OCI-M1 (cell line): ENCODE measurements at places on chromosomes 6 and 20.

- no peak for DNase-seq
These were observed 150.8 kb downstream of the ASCC3 start for GRCh38 chr6:100730001-100730980.

DNA sequence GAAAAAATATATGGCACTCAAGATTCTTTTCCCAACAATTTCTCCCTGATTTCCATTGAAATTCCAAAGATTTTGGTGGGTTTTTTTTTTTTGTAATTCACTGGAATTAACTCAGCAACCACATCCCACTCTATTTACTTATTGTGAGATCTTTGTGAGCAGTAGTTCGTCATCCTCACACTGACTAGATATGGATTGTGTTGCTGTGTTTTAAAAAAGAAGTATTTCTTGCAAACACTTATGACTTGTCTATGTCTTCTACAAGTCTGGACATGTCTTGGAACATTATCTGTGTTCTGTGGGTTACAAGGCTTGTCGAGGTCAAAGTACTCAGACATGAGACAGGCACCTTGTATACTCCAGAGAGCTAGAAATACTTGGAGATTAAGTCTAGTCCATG is 7.3 kb upstream of the TENT5A start:
- DNase-seq = peak; percentile 19

GRCh38 chr20:5996765-5997164 is 46.3 kb downstream of the MCM8 start:
- no peak for DNase-seq

DNA sequence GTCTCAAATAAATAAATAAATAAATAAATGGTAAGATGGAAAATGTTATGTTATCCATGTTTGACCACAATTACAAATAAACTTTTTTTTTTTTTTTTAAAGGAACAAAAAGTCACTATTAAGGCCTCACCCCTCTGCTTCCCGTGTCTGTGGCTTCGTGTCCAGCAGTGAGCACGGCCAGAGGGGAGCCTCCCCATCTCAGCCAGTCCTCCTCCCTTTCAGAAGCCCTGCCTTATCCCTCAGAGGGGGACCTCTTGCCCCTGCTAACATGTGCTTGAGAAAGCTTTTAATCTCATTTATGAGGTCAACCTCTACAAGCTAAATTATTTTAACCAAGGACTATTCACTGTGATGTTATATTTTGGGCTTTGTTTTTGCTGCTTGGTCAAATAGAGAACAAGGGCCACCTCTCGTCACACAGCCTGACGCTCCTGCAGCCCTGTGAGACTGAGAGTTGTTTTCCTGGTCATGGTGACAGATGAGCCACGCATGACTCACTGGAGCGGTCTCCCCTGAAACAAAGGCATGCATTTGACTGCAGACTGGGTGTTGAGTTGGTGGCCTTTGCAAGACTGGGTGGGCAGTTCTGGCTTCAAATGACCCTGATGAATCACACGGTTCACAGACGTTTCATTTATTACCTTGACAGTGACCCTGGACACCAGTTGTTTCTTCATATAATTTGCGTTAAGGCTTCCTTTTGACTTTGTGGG is 131.8 kb downstream of the TIAM2 start:
- DNase-seq = no peak

GRCh38 chr6:145309842-145310535 is 425.3 kb downstream of the EPM2A start:
- DNase-seq = no peak

GRCh38 chr6:161850562-161850961 is 576.7 kb upstream of the AGPAT4 start:
- DNase-seq = no peak

- no peak for DNase-seq
These were observed 60.9 kb upstream of the TAGAP start for GRCh38 chr6:159105716-159106115.

DNA sequence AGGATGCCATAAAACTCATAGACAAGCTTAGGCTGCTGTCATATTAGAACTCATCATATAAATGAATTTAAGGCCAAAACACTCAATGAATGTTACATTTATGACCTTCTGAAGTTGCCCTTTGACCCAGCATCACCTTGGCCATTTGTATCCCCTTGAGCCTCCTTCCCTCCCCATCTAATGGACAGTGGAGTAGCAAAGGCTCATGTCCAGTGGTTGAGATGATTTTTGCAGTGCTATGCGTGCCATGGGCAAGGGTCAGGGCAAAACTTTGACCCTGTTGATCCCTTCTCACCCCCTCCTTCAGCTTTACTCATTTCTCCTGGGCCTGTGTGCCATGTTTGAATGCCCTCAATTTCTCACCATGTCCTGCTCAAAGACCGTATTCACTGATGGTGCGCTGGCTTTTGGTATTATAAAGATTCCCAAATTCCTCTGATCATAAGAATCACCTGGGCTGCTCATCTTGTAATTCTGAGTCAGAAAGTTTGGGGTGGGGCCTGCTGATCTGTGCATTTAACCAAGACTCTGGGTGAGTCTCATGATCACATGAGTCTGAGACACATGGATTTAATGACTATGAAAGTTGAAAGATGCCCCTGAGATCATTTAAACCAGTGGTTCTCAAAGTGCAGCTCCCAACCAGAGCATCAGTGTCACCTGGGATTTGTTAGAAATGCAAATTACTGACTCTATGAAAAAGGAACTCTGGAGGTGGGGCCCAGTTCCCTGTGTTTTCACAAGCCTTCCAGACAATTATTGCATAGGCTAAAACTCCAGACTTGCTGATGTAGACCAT is 57.5 kb upstream of the IL20RA start:
- no peak for DNase-seq

DNA sequence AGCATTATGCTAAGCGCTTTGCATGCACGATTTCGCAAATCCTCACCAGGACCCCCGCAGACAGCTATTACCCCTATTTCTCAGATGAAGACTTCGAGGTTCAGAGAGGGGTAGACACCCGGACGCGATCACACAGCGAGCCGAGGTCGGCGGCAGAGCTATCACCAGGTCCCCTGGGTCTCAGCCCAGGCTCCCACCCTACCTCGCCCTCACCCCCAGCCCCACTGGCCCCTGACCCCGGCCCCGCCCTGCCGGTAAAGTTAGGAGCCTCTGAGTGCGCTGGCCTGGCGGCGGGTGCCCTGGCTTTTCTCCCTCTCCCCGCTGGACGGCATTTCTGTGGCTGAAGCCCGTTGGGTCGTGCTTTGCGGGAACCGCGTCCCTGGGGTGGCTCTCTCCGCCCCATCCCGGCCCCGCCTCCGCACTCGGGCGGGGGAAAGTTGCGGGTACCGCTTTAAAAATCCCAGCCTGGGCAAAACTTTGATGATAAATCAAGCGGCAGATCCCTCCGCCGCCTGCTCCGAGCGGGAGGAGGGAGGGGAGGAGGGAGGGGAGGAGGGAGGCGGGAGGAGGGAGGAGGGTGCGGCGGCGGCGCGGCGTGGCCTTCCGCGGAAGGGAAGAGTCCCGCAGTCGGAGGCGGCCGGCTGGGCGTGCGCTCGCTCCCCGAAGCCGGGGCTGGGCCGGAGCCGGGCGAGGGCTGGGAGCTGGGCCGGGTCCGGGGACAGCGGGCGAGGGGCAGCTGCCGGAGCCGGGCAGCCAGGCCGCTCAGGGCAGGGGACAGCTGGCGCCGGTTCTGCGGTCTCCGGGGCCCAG is at the start of gene VSTM2L:
Gene VSTM2L, plus strand, starts transcription at position 624 of the 810 bp plus-strand sequence. CDS start 224 bp downstream, outside the sequence.
- no peak for DNase-seq

GRCh38 chr20:2807019-2807418 is 6.6 kb upstream of the CPXM1 start:
- no peak for DNase-seq

DNA sequence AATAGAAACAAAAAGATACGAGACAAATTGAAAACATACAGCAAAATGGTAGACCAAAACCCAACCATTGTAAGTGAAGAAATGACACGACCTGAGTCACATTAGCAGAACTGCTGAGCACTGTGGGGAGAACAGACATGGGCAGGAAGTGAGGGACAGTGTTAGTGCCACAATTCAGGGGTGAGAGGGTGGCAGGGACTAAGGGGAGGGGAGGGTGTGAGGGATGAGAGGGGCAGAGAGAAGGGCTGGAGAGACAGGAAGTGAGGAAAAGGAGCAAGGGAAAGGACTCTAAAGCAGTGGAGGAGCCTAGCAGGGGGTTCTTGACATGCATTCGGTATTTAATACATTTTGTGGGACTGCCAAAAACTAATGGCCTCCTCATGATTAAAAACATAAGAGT is 45.0 kb upstream of the TRIM26 start:
- no peak for DNase-seq

DNA sequence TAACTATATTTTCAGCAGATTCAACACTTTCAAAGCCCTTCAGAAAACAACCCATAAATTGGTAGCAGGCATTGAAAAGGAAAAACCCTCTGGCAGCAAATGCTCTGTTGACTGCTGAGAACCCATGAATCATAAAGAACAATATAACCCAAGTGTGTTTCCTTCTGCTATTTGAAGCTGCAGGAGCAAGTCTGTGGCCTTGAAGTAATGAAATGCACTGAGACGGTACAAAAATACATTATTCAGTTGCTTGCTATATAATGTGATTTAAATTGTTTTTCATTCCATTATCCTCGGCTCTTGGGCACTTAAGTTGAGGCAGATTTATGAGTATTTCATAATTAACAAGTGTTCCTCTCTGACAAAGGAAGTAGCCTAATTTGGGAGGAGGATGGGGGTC is 40.6 kb upstream of the SAMD5 start:
- no peak for DNase-seq

DNA sequence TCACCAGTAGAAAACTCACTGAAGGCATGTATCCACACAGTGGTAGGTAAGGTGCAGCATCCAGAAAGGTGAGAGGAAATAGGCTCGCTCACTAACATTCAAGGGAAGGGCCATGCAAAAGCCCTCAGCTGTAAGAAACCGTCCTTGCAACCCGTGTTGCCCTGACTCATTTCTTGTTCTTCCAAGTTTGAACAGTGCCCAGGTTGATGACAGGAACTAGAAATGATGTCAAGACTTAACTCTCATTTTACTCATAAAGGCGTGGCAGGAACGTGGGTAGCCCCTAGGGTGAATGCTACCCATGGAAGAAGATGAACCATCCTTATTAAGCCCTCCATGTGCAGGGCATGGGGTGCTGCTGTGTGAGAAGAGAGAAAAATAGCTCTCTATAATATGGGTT is 187.6 kb downstream of the CD83 start:
- no peak for DNase-seq

- DNase-seq = no peak
These were observed 2.6 kb upstream of the BPI start for GRCh38 chr20:38301309-38301708.

DNA sequence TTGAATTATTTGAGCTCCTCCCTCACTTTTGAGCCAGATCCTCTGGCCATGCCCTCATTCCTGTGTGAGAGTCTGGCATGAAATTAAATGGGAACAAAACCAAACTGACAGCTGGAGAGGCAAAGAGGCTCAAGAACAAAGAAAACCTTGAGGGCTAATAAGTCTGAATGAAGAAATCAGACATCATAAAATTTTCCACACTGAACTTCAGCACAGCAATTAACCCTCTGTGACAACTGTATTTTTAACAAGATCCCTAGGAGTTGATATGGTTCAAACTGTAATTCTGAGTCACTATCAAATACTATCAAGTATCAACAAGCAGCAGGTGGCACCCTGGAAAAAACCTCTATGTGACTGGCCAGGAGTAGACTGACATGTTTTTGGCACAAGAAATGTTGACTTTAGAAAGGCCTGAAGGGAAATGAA is 109.4 kb upstream of the EMILIN3 start:
- peak; percentile 21 for DNase-seq

GRCh38 chr6:32327103-32327502 is 44.6 kb downstream of the TSBP1 start:
- DNase-seq = no peak

GRCh38 chr6:12114055-12114503 is 102.0 kb downstream of the HIVEP1 start:
- no peak for DNase-seq

- DNase-seq = peak; percentile 27
These were observed 11.1 kb downstream of the TOX2 start for GRCh38 chr20:43925801-43926200.

GRCh38 chr6:46796848-46797580 is 3.8 kb downstream of the MEP1A start:
- no peak for DNase-seq

- DNase-seq = peak; percentile 17
These were observed 30.6 kb downstream of the MTHFD1L start for GRCh38 chr6:150895928-150896632.

GRCh38 chr20:34680586-34681175 is 3.8 kb upstream of the PIGU start:
- DNase-seq = peak; percentile 86

DNA sequence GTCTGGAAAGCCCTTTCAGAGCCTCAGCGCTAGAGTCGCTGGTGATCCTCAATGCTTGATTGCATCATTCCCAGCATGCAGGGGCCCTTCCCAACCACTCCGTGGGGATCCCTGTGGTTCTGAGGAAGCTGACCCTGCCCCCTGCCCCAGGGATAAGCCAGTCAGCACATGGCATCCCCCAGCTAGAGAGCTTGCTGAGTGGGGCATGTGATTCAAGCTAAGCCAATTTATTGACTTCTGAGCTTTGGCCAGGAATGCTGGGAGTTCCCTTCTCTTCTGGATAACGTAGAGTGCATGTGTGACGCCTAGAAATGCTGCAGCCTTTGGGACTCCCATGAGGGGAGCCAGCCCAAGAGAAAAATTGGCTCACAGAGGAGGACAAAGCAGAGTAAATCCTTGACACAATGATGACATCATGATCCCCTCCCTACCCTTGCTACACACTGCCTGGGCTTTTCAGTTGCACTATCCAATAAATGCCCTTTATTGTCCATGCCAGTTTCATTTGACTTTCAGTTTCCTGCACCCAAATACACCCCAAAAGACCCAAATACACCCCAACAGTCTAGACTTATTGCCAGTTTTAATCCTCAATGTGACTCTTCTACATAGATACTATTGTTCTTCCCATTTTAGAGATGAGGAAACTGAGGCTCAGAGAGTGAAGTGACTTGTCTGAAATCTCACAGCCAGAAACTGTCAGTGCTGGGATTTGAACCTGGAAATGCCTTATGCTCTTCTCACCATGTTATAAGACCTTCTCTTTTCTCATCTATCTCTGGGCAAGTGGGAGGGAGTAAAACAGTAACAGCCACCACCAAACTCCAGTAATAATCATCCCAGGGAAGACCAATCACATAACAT is 34.3 kb downstream of the KCNB1 start:
- DNase-seq = no peak

GRCh38 chr6:6008648-6009421 is 2.1 kb upstream of the NRN1 start:
- DNase-seq = peak; percentile 74

DNA sequence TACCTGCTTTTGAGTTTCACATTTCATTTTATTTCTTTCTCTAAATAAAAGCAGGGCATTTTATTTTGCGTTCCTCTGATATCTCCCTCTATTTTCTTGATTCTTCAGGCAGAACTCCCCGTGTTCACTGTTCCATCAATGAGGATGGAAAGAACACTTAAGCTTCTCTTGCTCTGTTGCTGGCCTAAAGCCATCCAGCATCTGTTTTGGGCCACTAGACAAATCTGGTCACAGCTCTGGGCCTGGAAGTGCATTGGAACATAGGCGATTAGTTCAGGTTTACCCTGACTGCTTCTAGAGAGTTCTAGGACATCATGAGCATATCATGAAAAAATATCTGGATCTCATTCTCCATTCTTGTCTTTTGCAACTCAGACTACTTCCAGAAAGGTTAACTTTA is 611.2 kb downstream of the UTRN start:
- DNase-seq = no peak

GRCh38 chr6:26029857-26030653 is 57.2 kb upstream of the HFE start:
- peak; percentile 48 for DNase-seq
